ENCODE measurements at places on chromosomes 1 and 21.
A peak's percentile ranks its signal among the peaks of the same experiment; 100 is the strongest.

- no peak overlapping the region for H3K4me3 ChIP-seq
- H3K36me3 ChIP-seq: peaks cover 5% of the 10 kb centered on the region
- peaks cover 10% of the 10 kb centered on the region for H3K27me3 ChIP-seq
- no peak overlapping the region for H3K27ac ChIP-seq
- H3K4me1 ChIP-seq: no peaks in the 10 kb centered on the region
- DNase-seq: no peak
Observed at GRCh38 chr1:232695621-232696385, 65.9 kb upstream of the SIPA1L2 start.

- DNase-seq: no peak
- no peaks in the 10 kb centered on the region for H3K4me1 ChIP-seq
Observed at GRCh38 chr1:19734056-19734455, 65.7 kb downstream of the TMCO4 start.

- H3K36me3 ChIP-seq: no peaks in the 10 kb centered on the region
- no peaks in the 10 kb centered on the region for H3K27me3 ChIP-seq
- DNase-seq: no peak
- peaks cover 12% of the 10 kb centered on the region for H3K4me1 ChIP-seq
- no peak overlapping the region for H3K27ac ChIP-seq
Observed at GRCh38 chr1:2042830-2043773, 7.1 kb upstream of the PRKCZ start.

DNA sequence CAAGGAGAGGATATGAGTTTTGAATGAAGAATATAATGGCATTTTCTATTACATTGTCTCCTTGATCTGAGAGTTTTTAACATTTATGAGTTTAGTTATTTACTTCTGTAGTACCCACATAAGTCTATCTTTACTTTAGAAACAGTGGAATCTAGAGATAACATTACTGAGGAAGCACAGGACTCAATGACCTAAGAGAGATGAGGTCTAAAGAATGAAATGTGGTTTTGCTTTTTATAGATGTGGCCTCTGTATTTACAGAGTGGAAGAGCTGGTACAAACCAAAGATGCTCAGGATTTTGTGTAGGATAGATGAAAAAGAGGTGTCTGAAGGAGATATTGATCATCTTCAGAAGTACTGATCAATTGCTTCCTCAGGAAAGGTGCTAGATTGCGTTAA lies 177.3 kb downstream of the KCTD3 start:
- DNase-seq: no peak
- H3K36me3 ChIP-seq: no peaks in the 10 kb centered on the region
- H3K4me1 ChIP-seq: no peaks in the 10 kb centered on the region
- no peak overlapping the region for H3K4me3 ChIP-seq
- no peaks in the 10 kb centered on the region for H3K27me3 ChIP-seq

GRCh38 chr1:111770916-111771315 lies 15.2 kb downstream of the DDX20 start:
- no peaks in the 10 kb centered on the region for H3K27me3 ChIP-seq
- H3K36me3 ChIP-seq: peaks cover 2% of the 10 kb centered on the region

GRCh38 chr1:198387587-198387986 lies 152.9 kb downstream of the ATP6V1G3 start:
- DNase-seq: no peak
- H3K27ac ChIP-seq: no peak overlapping the region
- H3K4me1 ChIP-seq: no peaks in the 10 kb centered on the region
- H3K4me3 ChIP-seq: no peak overlapping the region

DNA sequence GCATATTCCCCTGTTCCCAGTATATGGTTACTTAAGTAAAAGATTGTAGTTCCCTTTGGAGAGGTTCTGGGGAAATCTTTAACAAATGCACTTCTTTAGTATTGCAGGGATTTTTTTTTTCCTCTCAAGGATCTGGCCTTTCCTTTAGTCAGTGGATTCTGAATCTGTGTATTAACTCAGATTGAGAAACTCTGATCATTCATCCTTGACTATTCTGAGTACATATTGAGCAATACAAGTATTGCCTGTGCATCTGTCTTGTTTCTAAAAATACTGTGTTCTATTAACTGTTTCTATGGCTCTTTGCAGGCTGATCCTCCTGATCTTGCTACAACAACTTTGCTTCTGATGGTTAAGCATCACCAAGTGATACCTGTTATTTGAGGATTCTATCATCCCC lies 67.8 kb upstream of the FGGY start:
- H3K36me3 ChIP-seq: no peaks in the 10 kb centered on the region
- H3K27ac ChIP-seq: no peak overlapping the region
- no peaks in the 10 kb centered on the region for H3K27me3 ChIP-seq

GRCh38 chr1:37010011-37010410 lies 24.3 kb downstream of the GRIK3 start:
- no peaks in the 10 kb centered on the region for H3K4me1 ChIP-seq
- H3K4me3 ChIP-seq: no peak overlapping the region
- H3K27ac ChIP-seq: no peak overlapping the region
- no peaks in the 10 kb centered on the region for H3K36me3 ChIP-seq
- H3K27me3 ChIP-seq: peaks cover 24% of the 10 kb centered on the region

DNA sequence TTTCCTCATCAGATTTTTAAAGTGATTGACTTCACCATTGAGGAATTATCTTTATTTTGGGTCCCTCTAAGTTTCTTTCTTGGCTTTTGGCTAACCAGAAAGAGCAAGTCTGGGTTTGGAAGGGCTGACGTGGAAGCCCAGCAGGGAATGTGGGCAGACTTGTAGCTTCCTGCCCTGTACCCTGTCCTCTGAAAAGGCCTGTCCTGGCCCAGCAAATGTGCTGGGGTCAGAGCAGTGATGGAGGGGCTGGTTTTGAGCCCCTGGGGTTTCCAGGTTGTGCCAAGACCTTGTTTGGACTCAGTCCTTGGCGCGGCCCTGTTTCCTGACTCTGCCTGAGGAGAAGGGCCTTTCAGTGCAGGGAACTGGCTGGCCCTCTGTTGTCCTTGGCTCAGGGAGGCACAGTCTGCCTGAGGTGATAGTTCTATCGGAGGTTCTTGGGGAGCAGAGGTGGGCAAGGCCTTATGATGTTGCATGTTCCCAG lies 72.1 kb downstream of the UCK2 start:
- H3K4me1 ChIP-seq: no peaks in the 10 kb centered on the region
- H3K27me3 ChIP-seq: no peaks in the 10 kb centered on the region
- H3K36me3 ChIP-seq: no peaks in the 10 kb centered on the region
- no peak overlapping the region for H3K4me3 ChIP-seq
- DNase-seq: no peak
- H3K27ac ChIP-seq: no peak overlapping the region

DNA sequence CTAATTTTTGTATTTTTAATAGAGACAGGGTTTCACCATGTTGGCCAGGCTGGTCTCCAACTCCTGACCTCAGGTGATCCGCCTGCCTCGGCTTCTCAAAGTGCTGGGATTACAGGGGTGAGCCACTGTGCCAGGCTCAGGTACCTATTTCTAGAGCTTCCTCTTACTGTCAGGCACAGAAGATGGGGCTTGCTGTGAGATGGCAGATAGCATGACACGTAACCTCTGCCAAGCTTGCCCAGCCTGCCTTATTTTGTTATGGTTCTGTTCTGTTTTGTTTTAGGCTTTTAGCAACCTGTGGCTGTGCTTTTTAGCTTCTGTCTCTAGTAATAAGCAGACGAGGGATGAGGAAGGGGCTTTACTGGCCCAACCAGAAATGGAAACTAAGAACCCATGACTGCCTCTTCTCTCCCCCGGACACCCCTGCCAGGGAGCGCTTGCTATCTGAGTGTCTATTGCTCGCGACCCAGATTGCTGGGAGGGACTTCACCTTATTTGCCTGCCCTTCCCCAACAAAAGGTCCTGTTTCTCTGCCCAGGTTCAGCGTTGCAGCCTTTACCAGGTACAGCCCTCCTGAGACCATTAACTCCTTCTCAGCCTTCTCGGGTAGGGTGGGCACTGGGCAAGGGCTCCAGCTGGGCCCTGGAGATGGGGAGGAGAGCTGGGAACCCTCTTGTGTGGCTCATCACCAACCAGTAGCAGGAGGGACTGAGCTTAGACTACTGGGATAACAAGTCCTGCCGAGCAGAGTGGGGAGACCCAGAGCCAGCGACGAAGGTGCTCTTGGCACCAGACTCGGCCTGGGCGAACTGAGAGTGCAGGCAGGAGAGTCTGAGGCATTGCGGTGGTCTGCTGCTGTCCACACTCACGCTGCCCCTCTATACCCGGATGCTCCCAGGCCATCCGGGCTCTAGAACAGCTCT lies 13.5 kb upstream of the LGR6 start:
- H3K27ac ChIP-seq: no peak overlapping the region
- H3K27me3 ChIP-seq: no peaks in the 10 kb centered on the region
- H3K36me3 ChIP-seq: no peaks in the 10 kb centered on the region
- DNase-seq: no peak
- H3K4me1 ChIP-seq: peaks cover 16% of the 10 kb centered on the region

DNA sequence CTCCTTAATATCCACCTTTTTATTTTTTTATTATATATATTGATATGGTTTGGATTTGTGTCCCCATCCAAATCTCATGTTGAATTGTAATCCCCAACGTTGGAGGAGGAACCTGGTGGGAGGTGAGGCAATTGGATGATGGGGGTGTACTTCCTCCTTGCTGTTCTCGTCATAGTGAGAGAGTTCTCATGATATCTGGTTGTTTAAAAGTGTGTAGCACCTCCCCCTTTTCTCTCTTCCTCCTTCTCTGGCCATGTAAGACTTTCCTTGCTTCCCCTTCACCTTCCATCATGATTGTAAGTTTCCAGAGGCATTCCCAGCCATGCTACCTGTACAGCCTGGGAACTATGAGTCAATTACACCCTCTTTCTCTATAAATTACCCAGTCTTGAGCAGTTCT lies 22.7 kb upstream of the CCSAP start:
- no peaks in the 10 kb centered on the region for H3K4me1 ChIP-seq
- no peaks in the 10 kb centered on the region for H3K36me3 ChIP-seq
- no peak overlapping the region for H3K4me3 ChIP-seq
- DNase-seq: no peak
- no peak overlapping the region for H3K27ac ChIP-seq
- H3K27me3 ChIP-seq: peaks cover 30% of the 10 kb centered on the region

DNA sequence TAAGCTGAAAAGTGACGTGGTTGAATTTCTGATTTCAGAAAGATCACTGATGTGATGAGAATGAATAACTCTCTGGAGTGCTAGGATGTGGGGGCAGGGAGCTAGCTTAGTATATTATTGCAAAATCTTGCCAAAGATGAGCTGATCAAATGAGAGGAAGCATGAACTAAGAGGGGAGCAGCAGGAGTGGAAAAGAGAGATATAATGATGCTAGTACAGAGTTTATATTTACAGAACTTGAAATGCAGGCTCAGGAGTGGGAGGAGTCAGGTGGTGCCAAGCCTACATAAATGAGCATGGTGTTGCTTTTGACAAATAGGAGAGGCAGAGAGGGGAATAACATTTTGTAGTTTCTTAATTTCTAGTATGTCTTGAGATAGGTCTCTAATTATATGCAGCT lies 38.1 kb upstream of the NBL1 start:
- H3K4me3 ChIP-seq: peak overlapping the region; percentile 70
- H3K36me3 ChIP-seq: peaks cover 18% of the 10 kb centered on the region
- peaks cover 79% of the 10 kb centered on the region for H3K4me1 ChIP-seq

DNA sequence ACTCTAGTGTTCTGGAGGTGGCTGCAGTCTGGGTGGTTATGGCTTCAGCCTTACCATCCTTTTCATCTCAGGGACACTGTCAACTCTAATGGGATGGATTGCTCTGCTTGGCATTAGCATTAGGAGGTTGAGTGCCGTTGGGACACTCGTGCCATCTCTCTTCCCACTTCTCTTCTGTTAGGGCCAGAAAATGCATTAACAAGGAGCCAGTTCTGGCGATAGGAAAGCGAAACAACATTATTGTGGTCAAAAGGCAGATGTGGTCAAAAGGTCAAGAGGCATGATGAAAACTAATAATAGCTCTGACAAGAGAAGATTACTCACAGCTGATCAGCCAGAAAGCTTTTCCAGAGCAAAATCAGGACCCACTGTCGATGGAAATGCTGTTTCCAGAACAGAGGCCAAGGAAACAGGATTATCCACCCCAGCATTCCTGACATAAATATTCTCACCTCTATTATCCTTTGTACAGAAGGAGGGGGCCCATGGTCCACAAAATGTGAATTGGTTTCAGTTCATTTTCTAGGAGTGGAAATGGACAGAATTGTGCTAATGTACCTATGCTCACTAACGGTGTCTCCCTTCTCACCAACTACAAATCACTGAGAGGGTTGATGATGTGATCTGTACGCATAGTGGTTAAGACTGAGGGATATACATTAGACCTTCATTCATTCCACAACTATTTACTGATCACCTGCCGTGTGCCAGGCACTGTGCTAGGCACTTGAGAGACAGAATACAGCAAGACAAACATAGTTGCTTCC lies 72.0 kb downstream of the ST6GALNAC5 start:
- H3K27ac ChIP-seq: no peak overlapping the region
- no peaks in the 10 kb centered on the region for H3K4me1 ChIP-seq
- H3K4me3 ChIP-seq: no peak overlapping the region
- peaks cover 29% of the 10 kb centered on the region for H3K27me3 ChIP-seq
- no peaks in the 10 kb centered on the region for H3K36me3 ChIP-seq

DNA sequence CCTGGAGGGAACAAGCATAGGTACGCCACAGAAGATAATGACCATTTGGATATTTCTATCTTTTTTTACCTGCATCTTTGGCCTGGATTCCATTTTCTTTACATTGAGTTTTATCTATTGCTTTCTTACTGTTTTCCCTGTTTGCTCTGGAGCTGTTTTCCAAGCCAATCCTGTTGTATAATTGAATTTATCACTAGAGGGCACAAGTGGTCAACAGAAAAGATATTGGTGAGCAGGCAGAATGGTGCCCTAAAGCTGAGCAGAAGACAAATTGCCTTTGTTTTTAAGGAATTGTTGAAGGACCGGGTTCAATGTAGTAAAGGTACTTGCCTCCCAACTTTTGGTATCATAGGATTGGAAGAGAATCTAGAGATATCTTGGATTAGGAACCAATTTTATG lies 152.8 kb downstream of the PPP1R12B start:
- H3K36me3 ChIP-seq: peaks cover 64% of the 10 kb centered on the region
- H3K27me3 ChIP-seq: no peaks in the 10 kb centered on the region
- no peak overlapping the region for H3K27ac ChIP-seq

GRCh38 chr21:15754640-15755039 lies 24.9 kb downstream of the USP25 start:
- H3K4me3 ChIP-seq: peak overlapping the region; percentile 50
- peaks cover 12% of the 10 kb centered on the region for H3K36me3 ChIP-seq
- H3K4me1 ChIP-seq: peaks cover 37% of the 10 kb centered on the region
- no peaks in the 10 kb centered on the region for H3K27me3 ChIP-seq
- no peak overlapping the region for H3K27ac ChIP-seq
- DNase-seq: no peak

GRCh38 chr1:197733324-197733723 lies 42.0 kb downstream of the DENND1B start:
- H3K4me1 ChIP-seq: peaks cover 22% of the 10 kb centered on the region
- no peak for DNase-seq
- H3K27ac ChIP-seq: no peak overlapping the region
- H3K4me3 ChIP-seq: no peak overlapping the region
- H3K27me3 ChIP-seq: no peaks in the 10 kb centered on the region
